Sigmoid colon (tissue), 7 donors: ENCODE measurements at places on chromosomes 12 and 14. TPM values are rescaled to one million over a fixed set of nuclear protein-coding genes. Genes with fewer than 3 reads are reported as not detected.

Gene CISTR
- total RNA-seq, result not detected

Gene RTN1
- 6.9 TPM for total RNA-seq

Gene HECTD1
- 152 TPM for total RNA-seq

Gene CCND2
- total RNA-seq, result 171 TPM

Gene SALL2
- 15.8 TPM for total RNA-seq

Gene CCDC177
- total RNA-seq, result not detected

Gene SCNN1A
- 1.1 TPM for total RNA-seq

Gene SLC10A1
- not detected for total RNA-seq

GRCh38 chr12:123126294-123127181, 24.4 kb downstream of the PITPNM2 start:
- H3K4me1 ChIP-seq, result peaks cover 36% of the 10 kb centered on the region
- no peak overlapping the region for H3K4me3 ChIP-seq
- no peaks in the 10 kb centered on the region for H3K27me3 ChIP-seq
- H3K36me3 ChIP-seq, result no peaks in the 10 kb centered on the region

- H3K27me3 ChIP-seq, result no peaks in the 10 kb centered on the region
- H3K36me3 ChIP-seq, result peaks cover 20% of the 10 kb centered on the region
- no peak overlapping the region for H3K27ac ChIP-seq
- DNase-seq, result no peak
- no peak overlapping the region for H3K4me3 ChIP-seq
- peaks cover 1% of the 10 kb centered on the region for H3K4me1 ChIP-seq
Measured at GRCh38 chr12:21444193-21445146, 7.0 kb downstream of the PYROXD1 start.

DNA sequence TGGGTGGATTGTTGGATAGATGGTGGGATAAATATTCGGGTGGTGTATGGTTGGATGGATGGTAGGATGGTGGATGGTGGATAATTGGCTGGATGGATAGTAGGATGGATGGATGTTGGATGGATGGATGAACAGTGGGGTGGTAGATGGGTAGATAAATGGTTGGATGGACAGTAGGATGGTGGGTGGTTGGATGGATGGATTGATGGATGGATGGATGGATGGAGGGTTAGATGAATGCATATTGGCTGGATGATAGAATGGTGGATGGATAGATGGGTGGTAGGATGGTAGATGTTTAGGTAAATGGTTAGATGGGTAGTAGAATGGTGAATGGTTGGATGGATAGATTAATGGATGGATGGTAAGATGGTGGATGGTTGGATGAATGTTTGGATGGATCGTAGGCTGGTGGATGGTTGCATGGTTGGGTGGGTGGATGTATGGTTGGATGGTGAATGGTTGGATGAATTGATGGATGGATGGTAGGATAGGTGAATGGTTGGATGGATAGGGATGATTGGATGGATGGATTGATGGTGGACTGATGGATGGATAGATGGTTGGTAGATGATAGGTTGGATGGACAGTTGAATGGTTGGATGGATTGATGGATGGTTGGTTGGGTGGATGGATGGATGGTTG, 23.6 kb downstream of the ZBTB42 start:
- no peak overlapping the region for H3K4me3 ChIP-seq
- H3K36me3 ChIP-seq, result no peaks in the 10 kb centered on the region
- no peaks in the 10 kb centered on the region for H3K4me1 ChIP-seq
- H3K27ac ChIP-seq, result no peak overlapping the region

- peaks cover 17% of the 10 kb centered on the region for H3K4me1 ChIP-seq
- no peak overlapping the region for H3K27ac ChIP-seq
- H3K36me3 ChIP-seq, result no peaks in the 10 kb centered on the region
- no peaks in the 10 kb centered on the region for H3K27me3 ChIP-seq
Measured at GRCh38 chr12:42683266-42683665, 93.7 kb upstream of the PRICKLE1 start.

DNA sequence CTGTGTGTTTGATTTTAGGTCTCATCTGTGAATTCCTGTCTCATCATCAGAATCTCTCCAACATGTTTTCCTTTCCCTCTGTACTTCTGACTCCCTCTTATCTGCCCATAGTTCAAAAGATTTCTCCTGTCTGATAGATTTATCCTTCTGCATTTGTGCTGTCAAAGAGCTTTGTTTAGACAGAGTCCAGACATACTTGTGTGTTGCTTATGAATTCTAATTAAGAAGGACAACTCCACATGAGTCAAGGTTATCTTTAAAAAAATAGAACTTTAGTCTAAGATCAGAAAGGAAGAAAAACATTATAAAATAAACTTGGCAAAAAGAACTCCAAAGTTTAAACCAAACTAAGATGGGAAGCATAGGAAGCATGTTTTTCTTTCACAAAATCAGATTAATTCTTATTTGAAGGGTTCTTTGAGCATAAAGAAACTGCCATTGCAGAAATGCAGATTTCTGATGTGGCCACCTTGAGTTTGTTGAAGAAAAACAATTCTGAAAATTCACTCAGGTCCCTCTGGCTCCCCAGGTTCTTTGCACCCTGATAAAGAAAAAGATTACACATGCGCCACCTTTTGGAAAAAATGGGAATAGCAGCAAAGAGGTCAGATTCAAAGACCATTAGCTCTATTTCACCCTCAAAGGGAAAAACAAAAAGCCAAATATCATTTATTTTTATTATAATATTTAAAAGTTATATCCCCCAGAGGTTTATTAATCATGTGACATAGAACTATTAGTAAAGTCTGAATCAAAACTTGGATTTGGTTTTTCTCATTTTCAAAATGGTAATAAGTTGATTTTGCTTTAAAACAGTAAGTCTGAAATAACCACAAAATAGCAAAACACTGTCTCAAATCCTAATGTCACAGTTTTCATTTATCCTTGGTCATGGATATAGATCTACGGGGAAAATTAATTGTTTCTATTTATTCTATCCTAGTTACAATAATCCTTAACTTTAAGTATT, 143.7 kb upstream of the DCN start:
- peak; percentile 66 for DNase-seq
- H3K36me3 ChIP-seq, result no peaks in the 10 kb centered on the region
- H3K4me3 ChIP-seq, result no peak overlapping the region
- peak overlapping the region; percentile 30 for H3K27ac ChIP-seq
- H3K27me3 ChIP-seq, result no peaks in the 10 kb centered on the region

DNA sequence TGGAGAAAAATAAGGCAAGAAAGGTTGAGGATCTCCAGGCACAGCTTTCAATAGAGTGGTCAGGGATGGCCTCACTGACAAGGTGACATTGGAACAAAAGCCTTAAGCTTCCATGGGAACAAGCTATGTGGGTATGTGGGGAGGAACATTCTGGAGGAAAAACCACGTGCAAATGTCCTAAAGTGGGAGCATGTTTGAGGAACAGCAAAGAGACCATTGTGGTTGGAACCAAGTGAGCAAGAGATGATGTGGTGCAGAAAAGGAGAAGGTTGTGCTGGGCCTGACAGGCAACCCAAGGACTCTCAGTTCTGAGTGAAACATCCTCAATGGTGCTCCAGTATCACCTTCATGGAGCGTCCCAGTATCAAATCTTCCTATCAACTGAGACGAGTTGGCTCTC, 184.0 kb downstream of the CAND1 start:
- peaks cover 25% of the 10 kb centered on the region for H3K4me1 ChIP-seq
- H3K36me3 ChIP-seq, result no peaks in the 10 kb centered on the region
- H3K4me3 ChIP-seq, result no peak overlapping the region

GRCh38 chr12:50232771-50233209, 50.5 kb downstream of the LIMA1 start:
- peaks cover 6% of the 10 kb centered on the region for H3K36me3 ChIP-seq
- DNase-seq, result no peak
- H3K4me3 ChIP-seq, result no peak overlapping the region
- H3K4me1 ChIP-seq, result no peaks in the 10 kb centered on the region
- H3K27ac ChIP-seq, result no peak overlapping the region
